Urinary bladder (tissue), 4 donors: ENCODE measurements at places on chromosomes 6 and 20. TPM values are rescaled to one million over a fixed set of nuclear protein-coding genes. Genes with fewer than 3 reads are reported as not detected.

- peak; percentile 7 for DNase-seq
These were observed 47.5 kb downstream of the RALGAPA2 start for GRCh38 chr20:20664795-20665589.

- no peak for DNase-seq
These were observed 384.1 kb downstream of the GRIK2 start for GRCh38 chr6:101777646-101778045.

- DNase-seq = no peak
These were observed 82.9 kb downstream of the RPP40 start for GRCh38 chr6:4920914-4921410.

DNA sequence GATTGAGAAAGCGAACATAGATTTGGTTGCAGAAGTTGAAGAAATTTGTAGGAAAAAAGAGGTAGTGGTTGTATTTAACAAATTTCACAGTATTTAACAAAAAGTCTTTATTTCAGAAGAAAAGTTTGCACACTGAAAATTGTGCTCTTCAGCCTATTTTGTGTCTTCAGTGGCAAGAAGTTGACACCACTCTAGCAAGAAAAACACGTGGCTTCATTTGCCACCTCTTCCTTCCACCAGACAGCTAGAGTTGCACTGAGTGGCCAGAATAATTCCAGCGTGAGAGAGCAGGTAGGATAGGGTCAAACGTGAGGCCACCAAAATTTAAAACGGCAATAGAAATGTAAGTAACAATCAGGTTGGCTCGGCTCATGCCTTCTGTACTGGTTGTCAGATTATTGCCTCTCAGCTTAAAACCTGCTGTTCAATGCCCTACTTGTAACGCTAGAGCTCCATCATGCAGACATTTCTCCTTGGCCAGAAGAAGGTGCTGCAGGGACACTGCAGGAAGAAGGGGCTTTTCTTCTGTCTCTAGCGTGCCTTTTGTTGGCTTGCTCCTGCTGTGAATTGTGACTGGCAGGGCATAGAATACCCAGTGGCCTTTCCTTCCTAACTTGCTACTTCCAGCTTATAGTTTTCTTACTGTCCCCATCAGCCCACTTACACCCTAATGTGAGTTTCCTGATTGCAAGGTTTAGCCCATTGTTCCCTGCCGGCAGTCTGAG is 12.1 kb downstream of the TRAPPC3L start:
- DNase-seq = no peak

Gene C20orf202
- total RNA-seq = 0.21 TPM

DNA sequence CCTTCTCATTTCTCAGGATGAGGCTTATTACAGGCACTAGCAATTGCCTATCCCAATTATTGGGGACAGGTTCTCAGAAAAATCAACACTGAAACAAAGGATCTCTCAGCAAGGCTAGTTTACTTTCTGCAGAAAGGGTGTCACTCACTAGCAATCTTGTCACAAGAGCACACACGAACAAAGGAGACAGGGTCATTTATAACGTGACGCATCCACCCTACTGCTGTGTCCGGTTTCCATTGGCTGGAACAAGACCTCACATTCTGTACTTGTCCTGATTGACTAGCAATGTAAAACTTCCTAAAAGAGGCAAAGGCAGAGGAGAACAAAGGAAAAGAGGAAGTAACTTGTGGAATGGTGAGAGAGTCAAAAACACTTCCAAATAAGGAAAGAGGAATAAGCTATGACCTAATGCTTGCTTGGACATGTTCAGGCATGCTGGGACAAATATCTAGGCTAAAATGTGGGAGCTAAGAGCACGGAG is 160.2 kb upstream of the STXBP5 start:
- no peak for DNase-seq

DNA sequence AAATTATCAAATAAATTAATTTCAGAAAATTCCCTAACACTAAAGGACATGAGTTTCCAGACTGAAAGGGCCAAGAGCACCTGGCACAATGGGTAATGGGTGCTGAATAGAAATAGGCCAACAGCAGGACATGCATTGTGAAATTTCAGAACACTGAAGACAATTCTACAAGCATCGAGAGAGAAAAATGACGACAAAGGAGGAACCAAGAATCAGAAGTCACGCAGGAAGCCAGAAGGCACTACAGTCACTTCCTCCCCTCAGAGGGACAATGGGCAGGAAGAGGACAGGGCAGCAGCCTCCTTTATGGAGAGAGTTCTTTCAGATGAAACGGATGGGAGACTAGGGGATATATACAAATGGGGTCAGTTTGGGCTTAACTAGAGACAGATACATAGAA is 29.6 kb downstream of the PCNA start:
- no peak for DNase-seq

Gene ULBP1
- total RNA-seq = 0.16 TPM

- no peak for DNase-seq
These were observed at the start of gene XKR7 for GRCh38 chr20:31967830-31968249. TSS of gene XKR7 (plus strand) at chr20:31968151. CDS start at chr20:31968176, 25 bp downstream.

GRCh38 chr6:118187568-118188164 is 280.6 kb downstream of the SLC35F1 start:
- DNase-seq = no peak

Gene TREM2
- 0.95 TPM for total RNA-seq

DNA sequence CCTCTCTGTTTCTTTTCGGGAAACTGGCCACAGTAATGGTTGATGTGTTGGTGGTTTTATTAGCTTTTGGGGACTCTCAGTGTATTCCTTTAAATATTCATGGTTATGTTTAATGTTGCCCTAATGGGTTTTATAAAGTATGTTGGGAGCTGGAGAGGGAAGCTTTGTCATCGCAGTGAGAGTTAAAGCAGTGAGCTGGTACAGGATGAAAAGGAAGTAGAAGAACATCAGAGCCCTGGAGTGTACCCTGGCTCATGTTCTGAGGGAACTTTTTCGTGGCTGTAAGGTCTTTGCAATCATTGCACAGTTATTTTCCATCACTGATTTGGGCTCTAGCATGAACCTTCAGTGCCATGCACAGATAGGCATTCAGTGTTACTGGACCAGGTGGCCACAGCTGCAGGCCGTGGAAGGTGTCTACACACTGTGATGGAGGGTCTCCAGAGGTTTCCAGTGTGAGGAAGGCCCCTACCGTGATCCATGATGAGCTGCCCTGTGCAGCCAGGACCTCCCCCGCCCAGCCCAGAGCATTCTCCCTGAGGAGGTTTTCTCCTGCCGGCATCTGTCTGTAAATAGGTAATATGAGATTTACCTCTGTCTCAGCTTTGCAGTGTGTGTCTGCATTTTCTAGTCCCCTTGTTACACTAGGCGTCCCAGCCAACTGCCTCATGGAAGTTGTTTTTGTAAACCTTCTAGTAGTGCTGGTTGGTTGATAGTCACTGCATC is 22.4 kb upstream of the TMEM217 start:
- DNase-seq = no peak

DNA sequence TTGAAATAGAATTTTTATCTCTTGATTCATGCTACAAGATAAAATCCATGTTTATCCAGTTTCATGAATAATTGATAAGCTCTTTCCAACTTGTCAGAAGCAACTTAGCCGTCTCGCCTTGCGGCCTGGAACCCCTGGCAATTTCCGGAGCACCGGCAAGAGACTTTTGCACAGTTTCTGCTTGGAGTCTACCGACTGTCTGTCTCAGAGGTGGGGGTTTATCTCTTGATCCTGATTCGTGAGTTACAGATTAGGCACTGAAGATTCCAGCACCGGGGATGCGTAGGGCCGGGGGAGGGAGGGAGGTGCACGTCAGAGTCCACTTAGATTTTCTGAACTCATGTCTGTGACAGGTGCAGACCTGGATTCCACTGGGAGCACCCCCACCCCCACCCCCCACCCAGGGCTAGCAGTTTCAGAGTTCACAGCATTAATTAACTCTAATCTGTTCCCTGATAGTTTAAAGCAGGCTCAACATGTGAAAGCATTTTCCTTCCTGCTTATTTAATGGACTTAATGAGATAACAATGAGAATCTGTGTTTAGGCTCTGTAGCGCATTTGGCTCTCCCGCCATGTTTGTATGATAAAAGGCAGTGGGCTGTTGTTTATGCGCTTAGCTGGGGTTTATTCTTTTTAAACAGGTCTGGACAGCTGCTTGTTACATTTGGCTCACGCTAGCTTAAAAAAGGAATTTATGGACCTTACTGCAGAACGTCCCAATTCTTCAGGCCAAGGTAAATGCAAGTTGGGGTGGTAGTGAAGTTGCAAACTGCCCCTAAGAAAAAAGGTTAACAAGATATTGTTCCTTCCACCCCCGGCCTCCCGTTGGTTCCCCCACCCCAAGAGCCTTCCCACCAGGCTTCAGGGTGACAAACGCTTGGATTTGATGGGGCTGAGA is 8.1 kb upstream of the APCDD1L start:
- no peak for DNase-seq

Gene SLC17A3
- not detected for total RNA-seq

DNA sequence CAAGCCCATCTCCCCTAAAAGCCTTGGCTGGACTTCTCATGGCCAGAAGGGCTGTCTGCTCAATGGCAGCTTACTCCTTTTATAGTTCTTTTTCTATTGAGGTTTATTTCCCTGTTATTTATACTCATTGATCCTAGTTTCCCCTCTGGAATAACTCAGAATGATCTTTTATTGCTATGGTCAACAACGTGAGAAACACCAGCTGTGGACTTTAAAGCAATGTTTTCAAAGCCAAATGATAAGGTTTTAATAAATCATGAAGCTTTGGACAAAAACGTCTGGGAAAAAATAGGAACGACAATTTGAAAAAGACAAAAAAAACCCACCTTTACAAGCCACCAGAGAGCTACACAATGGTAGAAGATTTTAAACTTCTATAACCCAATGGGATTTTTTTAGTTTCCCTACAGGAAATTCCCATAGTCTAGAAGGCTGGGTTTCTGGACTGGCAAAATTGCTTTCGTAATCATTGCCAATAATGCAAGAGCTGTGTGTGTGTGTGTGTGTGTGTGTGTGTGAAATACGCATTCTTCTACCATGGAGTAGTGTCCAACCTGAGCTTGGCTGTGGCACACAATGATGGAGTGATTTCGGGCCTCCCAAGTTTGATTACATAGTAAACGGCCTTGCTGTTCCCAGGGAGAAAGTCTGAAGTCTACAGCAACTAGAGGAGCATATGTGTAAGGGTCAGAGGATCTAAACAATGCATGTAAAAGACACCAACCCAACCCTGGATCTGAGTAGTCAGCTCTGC is 396.0 kb downstream of the SYNE1 start:
- peak; percentile 33 for DNase-seq

Gene TUBB2B
- total RNA-seq = 55.6 TPM

- no peak for DNase-seq
These were observed 18.6 kb downstream of the SNX3 start for GRCh38 chr6:108242259-108242658.

DNA sequence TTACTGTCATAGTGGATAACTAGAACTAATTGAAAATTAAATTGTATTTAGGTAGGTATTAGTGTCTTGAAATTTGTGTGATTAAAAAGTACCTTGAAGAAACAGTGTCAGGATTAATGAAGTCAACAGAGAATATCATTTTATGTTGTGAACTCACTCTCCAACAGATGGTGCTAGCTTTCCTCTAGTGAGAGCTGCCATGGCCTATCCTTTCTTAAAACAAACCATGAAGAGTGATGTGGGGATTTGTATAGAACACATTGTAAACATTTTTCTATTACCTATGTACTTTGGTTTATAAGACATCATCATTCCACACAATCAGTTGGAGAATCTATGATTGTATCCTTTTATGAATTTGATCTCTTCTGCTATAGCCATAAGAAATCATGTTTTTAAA is 4.8 kb upstream of the SRSF12 start:
- DNase-seq = no peak

GRCh38 chr6:127539272-127539671 is 20.1 kb upstream of the MTCL3 start:
- DNase-seq = no peak

DNA sequence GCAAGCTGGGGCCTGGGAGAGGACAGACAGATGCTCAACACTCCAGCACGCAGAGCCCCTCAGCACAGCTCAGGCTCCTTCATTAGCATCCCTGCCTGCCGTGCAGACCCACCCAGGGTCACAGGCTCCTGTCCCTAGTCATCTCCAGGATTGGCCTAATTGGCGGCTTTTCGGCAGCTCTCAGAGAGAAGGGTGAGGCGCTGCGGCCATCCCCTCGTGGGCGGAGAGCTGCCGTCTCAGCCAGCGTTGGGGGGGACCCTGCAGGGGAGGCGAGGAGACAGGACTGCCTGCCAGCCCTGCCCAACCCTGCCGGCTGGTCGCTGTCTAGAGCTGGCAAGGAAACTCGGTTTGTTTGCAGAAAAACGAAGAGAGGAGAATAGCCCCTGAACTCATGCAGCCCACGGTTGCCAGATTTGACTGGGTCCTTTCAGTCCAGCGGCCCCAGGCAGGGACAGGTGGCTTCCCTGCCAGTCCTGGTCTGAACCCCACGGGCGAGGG is 26.8 kb downstream of the BHLHE23 start:
- DNase-seq = no peak

Gene ANKRD6
- 29.2 TPM for total RNA-seq

Gene POM121L2
- not detected for total RNA-seq

DNA sequence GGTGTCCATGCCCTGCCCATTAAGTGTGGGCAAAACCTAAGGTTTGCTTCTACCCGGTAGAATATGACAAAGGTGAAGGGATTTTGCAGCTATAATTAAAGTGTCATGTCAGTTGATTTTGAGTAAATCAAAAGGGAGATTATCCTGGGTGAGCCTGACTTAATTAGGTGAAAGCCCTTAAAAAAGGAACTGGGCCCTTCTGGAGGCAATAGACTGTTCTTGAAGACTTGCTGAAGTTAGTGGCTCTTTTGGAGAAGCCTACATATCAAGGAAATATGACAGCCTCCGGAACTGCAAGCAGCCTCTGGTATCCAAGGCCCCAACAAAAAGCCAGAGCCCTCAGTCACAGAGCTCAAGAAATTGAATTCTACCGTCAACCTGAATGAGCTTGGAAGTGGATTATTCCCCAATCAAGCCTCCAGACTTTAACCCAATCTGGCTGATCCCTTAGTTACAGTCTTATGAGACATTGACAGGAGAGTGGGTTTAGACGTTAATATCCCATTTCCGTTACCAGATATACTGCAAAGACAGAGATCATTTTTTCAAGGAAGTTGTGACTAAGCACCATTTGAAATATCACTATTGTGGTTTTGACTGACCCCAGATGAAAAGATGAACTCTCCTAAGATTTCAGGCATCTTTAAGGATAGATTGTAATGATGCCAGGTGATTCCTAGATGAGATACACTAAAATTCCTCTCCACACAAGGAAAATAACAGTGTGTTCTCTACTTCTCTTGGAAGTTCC is 303.4 kb downstream of the PLCB1 start:
- DNase-seq = no peak

DNA sequence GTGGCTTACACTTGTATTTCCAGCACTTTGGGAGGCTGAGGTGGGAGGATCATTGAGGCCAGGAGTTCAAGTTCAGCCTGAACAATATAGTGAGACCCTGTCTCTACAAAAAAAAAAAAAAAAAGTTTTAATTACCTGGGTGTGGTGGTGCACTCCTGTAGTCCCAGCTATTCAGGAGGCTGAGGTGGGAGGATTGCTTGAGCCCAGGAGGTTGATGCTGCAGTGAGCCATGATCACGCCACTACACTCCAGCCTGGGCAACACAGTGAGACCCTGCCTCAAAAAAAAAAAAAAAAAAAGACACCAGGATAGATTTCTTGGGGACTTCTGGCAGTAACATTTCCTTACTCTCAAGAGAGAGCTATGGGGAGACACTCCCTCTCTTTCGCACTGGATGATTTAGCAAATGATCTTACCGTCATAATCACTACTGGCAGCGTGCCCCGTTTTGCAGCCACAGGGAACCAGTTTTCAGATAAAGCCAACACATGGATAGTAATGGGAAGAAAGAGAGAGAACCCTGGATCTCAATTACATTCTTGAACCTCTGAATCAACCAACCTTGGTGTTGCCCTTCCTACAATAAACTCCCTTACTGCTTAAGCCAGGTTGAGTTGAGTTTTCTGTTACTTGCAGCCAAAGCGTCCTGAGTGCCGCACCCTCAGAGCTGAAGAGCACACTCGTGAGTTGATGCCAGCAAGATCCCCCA is 18.1 kb upstream of the PTPN1 start:
- no peak for DNase-seq

Gene CDH26
- total RNA-seq = 4.1 TPM
